ENCODE measurements at places on chromosomes 11 and 22.

- DNase-seq = no peak
Measured at GRCh38 chr11:38900211-38900610, 2302.2 kb upstream of the RAG2 start.

- DNase-seq = no peak
Measured at GRCh38 chr22:46029574-46030200, 52.7 kb upstream of the WNT7B start.

DNA sequence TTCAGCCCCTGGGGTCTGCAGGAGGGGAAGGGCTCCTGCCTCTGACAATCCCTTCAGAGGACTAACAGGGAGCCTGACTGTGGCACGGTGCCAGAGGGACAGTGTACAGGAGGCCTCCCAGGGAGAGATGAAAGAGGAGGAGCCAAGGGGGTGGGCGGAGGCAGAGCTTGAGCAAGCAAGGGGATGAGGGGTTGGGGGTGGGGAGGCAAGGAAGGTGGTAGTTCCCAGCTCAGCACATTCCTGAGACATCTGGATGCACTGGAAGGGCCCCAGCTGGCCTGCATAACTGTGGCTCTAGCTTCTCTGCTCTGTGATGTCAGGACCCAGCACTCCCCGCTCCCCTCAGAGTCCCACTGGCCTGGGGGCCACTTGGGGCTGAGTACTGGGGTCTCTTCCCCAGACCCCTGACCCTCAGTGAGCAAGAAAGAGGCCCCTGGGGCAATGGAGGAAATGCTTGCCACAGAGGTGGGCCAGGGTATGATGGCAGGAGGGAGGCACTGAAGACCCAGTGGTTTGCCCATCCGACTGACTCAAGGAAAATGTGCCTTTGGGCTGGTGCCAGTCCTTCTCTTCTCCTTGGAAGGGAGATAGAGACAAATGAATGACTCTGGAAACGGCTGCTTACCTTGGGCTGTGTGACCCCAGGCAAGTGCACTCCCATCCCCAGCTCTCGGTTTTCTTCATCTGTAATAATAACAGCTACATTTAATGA is 13.3 kb downstream of the CREB3L1 start:
- peak; percentile 97 for DNase-seq

- peak; percentile 31 for DNase-seq
Measured at GRCh38 chr11:15195454-15196200, 80.9 kb downstream of the INSC start.

GRCh38 chr11:72613977-72614376 is 60.2 kb downstream of the PDE2A start:
- no peak for DNase-seq

GRCh38 chr11:62124186-62125113 is 639 bp downstream of the INCENP start:
- peak; percentile 45 for DNase-seq

DNA sequence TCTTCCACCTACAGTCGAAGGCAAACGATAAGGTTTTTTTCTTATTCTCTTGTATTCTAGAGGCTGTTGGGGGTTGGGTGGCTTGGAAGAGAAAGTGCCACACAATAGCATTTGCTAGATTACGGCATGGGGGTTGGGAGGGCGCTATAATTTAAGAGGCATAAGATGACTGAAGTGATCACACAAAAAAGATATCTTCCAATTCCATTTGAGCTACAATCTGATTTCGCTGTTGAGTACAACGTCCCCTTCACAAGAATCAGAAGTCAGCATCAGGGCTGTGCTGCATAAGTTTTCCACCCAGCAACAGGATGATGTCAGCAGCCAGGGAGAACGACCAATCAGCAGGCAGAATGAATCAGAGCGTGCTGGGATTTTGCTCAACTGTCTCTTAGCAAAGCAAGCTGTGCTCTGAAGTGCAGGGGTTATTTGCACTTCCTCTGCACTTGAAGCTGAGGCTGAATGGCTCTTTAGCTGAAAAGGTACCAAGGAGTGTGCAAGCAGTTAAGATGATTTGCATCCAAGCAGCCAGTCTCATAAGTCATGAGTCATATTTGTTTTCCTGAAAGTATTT is 23.2 kb upstream of the SESN3 start:
- DNase-seq = peak; percentile 81

DNA sequence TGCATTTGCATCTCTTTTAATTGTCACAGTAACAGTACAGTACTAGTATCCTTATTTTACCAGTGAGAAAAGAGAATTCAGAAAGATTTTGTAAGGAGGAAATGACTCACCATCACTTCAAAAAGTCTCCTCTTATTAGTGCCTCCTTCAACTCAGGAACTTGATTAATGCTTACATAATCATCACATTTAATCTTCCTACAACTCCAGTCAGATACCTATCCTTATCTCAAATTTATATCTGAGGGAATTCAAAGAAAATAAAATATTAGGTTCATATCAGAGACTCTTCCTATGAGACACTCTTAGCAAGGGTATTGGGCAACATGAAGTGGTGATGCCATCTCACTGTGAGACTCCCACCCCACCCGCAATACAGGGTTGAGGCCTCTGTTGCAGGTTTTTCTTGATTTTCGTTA is 26.1 kb upstream of the CTSC start:
- DNase-seq = peak; percentile 47

- DNase-seq = peak; percentile 71
Measured at GRCh38 chr22:41697126-41697775, 2.1 kb upstream of the MEI1 start.

GRCh38 chr11:121194731-121195596 is 93.9 kb downstream of the TECTA start:
- DNase-seq = peak; percentile 15

DNA sequence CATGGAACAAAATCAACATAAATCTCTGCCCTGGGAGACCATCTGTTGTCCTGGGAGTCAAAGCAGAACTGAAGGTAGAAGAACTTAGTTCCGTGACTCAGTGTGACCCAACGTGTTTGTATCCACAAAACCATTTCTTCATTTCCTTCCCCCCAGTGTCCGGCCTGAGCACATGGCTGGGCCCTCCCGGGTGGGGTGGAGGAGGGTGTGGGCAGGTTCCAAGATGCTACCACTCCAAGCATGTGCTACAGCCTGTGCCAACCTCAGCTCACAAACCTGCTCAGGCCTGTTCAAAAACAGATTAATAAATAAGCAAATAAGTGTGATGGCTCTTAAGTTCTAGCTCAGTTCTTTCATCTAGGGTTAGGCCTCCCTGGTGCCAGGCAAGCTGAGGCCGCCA is 55.3 kb downstream of the SHANK2 start:
- no peak for DNase-seq

DNA sequence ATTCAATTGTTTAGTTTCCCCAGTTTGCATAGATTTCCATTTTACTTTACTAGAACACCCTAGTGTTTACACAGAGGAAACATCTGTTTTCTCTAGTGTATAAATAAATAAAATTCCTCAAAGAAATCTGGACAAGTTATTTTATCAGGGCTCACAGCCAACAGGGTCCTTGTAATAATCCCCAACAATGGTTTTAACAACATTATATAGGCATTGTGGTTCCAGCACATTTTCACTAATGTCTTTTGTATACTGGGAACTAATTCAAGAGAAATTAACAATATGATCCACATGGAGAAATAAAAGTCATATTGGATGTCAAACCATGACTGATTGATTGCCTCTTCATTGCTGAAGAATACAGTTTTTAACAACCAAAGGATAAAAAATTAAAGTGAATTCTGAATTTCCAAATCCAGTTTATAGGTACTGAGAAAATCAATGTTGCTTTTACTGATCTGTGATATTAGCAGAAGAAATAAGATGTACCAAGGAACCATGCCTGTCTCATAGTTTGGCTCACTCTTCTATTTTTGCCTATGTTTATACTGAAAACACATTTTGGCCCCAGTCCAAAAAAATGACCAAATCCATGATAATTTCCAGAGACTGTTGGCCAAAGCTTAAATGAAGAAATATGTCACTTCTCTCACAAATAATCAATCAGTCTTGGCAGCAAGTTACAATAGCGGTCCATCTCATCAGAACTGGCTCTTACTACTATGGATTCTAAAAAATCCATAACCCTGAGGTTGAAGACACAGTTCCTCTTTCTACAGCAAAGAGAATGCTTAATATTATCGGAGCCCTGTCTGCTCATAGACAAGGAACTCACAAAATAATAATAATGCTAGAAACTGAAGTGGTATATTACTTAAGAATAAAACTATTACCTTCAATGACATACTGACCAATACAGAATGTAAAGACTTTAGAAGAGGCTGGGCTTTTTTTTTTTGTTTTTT is 1.4 kb upstream of the MS4A13 start:
- no peak for DNase-seq

- no peak for DNase-seq
Measured at GRCh38 chr22:25900880-25901279, 158.9 kb downstream of the MYO18B start.

DNA sequence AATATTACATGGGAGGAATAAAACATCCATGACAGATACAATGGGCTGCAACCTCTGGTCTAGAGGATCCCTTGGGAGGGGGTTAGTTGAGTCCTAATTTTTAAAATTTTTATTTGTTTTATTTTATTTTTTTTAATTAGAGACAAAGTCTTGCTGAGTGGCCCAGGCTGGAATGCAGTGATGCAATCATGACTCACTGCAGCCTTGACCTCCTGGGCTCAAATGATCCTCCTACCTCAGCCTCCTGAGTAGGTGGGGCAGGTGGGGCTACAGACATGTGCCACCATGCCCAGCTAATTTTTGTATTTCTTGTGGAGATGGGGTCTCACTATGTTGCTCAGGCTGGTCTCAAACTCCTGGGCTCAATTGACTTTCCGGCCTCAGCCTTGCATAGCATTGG is 43.1 kb downstream of the FDX1 start:
- DNase-seq = peak; percentile 40

GRCh38 chr22:20909543-20910303 is 7.5 kb upstream of the CRKL start:
- no peak for DNase-seq

DNA sequence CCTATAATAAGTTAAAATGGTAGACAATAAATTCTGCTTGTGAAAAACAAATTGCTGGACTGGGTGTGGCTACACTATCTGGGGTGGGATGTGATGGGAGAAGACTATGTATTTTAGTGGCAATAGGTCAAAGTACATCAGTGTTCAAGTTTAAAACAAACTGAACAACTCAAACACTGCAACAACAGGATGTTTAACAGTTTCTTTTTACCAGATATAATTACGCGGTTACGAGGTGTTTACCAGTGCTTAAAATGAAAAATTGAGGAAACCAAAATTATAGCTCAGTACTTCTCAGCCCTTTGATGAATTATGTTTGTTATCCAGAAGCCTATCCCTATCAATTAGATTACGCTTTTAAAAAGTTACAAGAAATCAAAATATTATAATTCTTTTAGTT is 3.2 kb downstream of the PRDM10 start:
- no peak for DNase-seq

- no peak for DNase-seq
Measured at GRCh38 chr22:43624144-43624998, 187.7 kb downstream of the EFCAB6 start.

GRCh38 chr22:49106842-49107152 is 720.9 kb downstream of the BRD1 start:
- DNase-seq = no peak

- no peak for DNase-seq
Measured at GRCh38 chr11:130719220-130719915, 196.9 kb downstream of the SNX19 start.

- no peak for DNase-seq
Measured at GRCh38 chr11:521177-521688, 14.1 kb downstream of the HRAS start.

- no peak for DNase-seq
Measured at GRCh38 chr22:45757068-45757467, 85.4 kb downstream of the ATXN10 start.

DNA sequence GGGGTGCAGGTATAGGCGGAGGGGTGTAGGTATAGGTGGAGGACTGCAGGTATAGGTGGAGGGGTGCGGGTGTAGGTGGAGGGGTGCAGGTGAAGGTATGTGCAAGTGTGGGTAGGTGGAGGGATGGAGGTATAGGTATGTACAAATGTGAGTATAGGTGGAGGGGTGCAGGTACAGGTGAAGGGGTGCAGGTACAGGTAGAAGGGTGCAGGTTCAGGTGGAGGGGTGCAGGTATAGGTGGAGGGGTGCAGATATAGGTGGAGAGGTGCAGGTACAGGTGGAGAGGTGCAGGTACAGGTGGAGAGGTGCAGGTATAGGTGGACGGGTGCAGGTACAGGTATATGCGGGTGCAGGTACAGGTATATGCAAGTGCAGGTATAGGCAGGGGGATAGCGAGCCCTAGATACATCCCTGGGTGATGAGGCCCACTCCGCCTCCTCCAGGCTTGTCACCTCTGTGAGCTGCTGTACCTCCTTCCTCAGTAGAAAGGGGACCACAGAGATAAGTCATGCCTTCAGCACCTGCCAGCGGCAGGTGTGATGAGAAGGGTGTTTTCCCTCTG is 17.2 kb downstream of the LINC01488 start:
- no peak for DNase-seq

DNA sequence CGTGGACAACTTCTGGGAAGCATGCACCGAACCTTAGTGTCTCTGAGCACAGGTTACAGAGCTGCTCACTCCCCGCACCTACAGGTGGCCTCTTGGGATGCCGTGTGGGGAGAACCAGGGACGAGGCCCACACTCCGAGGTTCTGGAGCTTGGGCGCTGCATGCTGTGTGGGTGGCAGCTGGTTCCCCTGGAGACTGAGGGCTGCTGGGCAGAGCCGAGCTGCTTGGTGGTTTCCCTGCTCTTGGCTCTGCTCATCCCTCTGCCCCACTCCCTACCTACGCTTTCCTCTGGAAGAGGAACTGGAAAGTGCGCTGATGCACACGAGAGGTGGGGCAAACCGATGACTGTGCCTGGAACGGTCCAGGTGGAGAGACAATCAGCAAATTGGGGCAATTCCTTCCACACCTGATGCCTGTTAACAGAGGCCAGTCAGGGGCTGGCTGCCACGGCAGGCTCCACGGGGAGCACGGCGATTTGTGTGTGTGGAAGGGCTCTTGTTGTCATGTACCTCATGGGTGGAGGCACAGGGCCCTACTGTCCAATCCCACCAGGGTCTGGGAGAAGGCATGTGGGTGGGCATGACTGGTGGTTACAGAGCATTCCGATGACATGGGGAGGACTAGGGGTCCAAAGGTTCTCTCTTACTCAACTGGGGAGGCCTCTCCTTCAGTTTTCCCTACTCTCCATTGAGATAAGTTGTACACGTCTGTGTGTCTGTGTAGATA is 60.9 kb downstream of the ST14 start:
- DNase-seq = no peak

DNA sequence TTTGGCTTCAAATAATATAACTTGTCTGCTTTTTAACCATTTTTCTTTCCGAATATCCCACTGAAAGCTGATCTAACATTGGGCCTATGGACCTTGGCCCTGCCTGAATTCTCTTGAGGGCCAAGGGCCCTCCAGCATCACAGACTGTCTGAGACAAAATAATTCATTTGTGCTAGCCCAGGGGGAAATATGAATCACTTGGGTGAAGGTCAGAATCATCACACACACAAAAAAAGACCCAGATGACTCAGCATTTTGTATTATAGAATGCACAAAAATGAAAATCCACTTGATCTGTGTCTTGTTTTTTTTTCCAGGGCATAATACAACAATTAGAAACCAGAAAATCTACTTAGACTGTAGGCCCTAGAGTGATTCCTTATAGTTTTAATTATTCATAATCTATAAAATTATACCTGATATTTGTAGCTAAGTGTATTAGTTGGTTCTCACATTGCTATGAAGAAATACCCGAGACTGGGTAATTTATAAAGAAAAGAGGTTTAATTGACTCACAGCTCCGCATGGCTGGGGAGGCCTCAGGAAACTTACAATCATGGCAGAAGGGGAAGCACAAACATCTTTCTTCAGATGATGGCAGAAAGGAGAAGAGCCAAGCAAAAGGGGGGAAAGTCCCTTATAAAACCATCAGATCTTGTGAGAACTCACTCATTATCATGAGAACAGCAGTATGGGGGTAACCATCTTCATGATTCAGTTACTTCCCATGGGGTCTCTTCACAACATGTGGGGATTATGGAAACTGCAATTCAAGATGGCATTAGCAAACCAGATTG is 15.6 kb upstream of the RDX start:
- DNase-seq = peak; percentile 45

Data from HCEC 1CT (cell line).